ENCODE measurements at places on chromosomes 2 and 18.

GRCh38 chr2:146135245-146135644 is 1615.3 kb upstream of the ZEB2 start:
- DNase-seq = no peak

GRCh38 chr18:68841301-68841700 is 43.4 kb downstream of the CCDC102B start:
- no peak for DNase-seq

GRCh38 chr2:71254776-71255175 is 27.9 kb upstream of the PAIP2B start:
- no peak for DNase-seq

- no peak for DNase-seq
These were observed 40.3 kb upstream of the ZEB2 start for GRCh38 chr2:144560251-144560650.

DNA sequence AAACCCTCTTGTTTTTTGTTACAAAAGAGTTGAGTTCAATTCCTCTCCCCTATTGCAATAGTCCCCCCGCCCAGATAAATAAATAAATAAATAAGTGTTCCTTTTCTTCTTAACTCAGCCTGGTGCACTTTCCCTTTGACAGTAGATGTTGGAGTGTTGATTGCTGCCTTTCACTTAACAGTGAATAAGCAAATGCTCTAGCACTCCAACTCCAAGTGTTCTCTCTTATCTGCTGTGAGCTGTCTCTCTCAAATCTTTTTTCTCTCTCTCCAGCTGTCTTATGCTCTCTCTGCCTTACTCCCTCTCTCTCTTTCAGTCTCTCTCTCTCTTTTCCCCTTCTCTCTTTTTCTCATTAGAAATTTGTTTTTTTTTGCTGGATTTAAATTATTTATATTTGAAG is 216.7 kb downstream of the TMX3 start:
- no peak for DNase-seq

DNA sequence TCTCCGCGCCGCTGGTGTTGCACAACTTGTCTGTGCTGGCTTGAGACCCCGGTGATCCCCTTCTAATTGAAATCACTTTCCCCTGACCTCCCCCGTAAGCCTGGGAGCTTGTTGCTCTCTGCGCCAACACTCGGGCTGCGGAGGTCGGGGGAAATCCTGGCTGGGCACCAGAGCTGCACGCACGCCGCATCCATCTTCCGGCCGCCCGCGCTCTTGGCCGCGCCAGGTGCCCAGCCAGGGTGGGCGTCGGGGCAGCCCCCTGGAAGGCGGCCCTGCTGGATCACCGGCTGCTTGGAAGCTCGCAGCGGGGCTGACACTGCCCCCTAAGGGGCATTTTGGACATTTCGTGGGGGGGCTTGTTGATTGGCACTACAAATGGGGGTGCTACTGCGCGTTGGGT is 280.3 kb upstream of the SKOR2 start:
- no peak for DNase-seq

GRCh38 chr2:86249579-86250391 is 50.5 kb downstream of the MRPL35 start:
- no peak for DNase-seq

GRCh38 chr18:27428716-27429475 is 243.8 kb upstream of the CHST9 start:
- no peak for DNase-seq

- no peak for DNase-seq
These were observed 18.1 kb downstream of the NDC80 start for GRCh38 chr18:2589345-2590068.

DNA sequence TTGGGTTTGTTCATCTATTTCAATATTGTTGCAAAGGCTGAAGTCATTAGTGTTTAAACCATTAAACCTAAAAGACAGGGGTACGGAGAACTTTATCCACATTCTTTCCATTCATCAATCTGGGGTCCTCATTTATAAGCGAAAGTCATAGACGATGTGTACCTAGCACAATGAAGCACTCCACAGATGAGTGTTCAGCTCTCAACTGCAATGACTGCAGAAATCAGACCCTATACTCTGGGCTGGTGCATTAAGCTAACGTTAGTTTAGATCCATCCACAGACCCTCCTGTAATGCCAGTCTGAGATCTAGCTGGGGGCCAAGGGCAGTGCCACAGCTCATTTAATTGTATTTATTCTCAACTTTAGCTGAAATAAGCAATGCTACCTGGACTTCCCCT is 155.2 kb downstream of the AFF3 start:
- no peak for DNase-seq

DNA sequence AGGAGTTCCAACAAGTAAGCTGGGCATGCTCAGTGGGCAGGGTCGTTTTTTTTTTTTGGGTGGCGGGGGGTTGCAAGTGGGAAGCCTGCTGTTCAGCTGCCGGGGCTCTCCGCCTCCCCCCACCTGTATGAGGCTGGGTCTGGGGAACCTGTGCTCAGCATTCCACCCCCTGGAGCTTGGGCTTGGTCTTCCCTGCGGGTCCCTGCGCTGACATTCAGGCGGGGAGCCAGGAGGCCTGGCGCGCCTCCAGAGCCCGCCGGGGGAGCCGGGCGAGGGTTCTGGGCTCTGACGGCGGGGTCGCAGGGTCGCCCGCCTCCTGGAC is 822 bp upstream of the GPD2 start:
- DNase-seq = no peak
